ENCODE measurements at places on chromosomes 1 and 21.

DNA sequence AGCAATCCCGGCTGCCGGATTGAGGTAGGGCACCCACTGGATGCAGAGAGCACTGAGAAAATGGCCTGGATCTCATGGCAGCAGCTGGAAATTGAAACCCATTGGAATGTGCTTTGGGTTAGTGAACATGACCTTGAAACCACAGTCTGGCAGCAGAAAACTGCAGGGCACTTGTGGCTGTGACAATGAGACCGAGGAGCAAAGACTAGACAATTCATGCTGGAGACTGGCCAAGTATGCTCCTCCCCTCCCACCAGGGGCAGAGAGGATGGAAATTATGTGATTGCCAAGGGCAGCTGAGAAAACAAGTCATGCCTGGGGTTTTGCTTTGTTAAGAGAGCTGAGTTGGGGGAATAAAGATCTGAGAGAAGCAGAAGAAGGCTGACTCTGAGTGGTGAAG lies 60.7 kb downstream of the ZNF697 start:
- DNase-seq = no peak

- no peak for DNase-seq
These were observed 75.0 kb downstream of the PTPN14 start for GRCh38 chr1:214476229-214476985.

- no peak for DNase-seq
These were observed 320.1 kb downstream of the LMX1A start for GRCh38 chr1:165036403-165036802.

DNA sequence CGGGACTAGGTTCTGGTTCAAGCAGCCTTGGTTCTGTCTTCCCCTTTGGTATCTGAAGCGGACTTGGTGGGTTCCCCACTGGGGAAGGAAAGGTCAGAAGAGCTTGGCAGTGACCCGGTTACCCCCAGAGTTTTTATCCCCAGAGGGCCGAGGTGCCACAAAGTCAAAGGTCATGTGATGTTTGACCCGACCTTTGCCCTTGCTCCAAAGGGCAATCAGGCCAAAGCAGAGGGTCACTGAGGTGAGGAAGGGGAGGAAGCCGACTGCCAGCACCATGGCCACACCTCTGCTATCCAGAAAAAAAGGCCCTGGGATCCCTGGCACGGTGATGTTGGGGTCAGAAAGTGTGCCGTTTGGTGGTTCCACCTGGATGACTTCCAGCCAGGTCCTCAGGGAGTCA lies 4.4 kb downstream of the LINGO4 start:
- no peak for DNase-seq

DNA sequence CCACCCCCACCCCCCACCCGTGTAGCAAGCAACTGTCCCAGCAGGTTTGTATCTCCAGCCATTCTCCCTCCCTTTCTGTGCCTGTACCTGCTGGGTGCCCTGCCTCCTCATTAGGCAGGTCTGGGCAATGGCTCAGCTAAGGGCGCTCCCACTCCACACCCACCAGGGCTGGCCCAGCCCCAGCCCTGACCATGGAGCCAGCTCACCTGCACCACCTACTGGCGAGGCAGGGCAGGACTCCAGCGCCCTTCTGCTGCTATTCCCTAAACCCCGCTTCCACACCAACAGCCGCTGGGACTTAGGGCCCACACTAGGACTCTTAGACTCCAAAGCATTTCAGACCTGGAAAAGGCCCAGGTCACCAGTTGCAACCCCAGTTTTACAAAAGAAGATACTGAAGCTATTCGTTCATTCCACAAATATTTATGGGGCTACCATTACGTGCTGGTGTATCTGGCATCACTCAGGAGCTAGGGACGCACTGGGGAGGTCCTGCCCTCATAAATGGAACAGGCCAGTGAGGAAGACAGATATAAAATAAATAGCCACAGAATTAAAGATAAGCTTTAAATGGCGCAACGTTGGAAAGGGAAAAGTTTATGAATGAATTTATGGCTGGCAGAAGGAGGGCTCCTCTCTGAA lies 24.0 kb downstream of the PGLYRP3 start:
- peak; percentile 2 for DNase-seq

- DNase-seq = no peak
These were observed 11.3 kb upstream of the LRRC8D start for GRCh38 chr1:89809556-89809955.

- peak; percentile 36 for DNase-seq
These were observed at the start of gene SHISAL2A for GRCh38 chr1:52632732-52633290. Gene SHISAL2A (plus strand): TSS chr1:52633168. CDS start chr1:52633494, 326 bp downstream.

GRCh38 chr1:56024155-56024554 lies 555.2 kb downstream of the PLPP3 start:
- no peak for DNase-seq

DNA sequence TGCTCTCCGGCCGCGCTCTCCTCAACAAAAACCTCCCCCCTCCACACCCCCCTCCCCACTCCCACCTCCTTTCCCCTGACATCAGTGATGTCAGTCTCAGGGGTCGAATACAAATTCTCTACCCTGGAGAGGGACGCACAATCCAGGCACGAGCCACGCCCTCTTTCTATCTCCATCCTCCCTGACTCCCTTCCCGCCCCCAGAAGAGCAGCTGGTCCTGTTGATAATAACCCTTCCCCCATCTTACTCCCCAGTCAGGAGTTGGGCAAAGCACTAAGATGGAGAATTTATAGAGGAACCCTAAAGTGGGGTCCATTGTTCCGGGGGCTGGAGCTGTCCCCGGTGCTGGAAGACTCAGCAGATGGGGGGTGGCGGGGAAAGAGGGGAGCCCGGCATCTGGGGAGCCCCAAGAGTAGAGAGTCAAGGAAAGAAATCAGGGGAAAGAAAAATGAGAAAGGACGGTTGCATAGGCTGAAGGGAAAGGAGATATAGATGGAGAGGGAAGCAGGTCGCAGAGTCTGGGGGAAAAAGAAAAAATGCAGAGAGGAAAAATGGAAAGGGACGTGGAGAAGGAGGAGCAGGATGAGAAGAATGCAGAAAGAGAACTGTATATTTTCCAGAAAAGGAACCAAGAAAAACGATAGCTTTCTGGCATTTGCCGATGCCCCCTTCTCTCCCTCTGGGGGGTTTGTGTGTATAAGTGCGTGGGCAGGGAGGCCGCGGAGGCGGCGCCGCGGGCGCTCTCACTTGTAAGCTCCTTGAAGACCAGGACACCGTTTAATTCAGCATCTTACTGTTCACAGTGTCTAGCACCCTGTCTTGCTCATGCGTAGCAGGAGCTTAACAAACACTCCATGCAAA lies at the start of gene CELF3:
TSS of gene CELF3 (minus strand) at position 33 of the 861 bp plus-strand sequence. CDS start 783 bp downstream, outside the sequence.
- no peak for DNase-seq

DNA sequence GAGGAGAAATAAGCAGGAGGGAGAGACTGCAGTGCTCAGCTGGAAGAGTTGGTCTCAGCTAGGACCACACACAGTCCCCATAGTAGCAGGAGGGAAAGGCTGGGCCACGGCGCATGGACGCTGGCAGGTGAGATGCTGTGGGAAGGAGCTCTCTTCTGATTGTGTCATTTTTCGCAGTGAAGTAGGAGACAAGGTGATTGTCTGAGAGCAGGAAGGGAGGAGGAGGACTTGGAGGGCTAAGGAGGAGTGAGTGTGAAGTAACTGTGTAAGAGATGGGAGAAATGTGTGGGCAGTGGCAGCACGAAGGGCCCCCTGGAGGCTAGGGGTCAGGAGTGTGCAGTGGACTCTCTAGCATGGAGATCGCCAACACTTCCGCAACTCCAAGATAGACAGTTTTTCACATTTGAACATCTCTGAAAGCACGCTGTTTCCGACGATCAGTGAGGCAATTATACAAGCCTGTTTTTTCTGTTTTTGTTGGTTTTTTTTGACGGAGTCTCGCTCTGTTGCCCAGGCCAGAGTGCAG lies 26.4 kb upstream of the KCNC4 start:
- no peak for DNase-seq

DNA sequence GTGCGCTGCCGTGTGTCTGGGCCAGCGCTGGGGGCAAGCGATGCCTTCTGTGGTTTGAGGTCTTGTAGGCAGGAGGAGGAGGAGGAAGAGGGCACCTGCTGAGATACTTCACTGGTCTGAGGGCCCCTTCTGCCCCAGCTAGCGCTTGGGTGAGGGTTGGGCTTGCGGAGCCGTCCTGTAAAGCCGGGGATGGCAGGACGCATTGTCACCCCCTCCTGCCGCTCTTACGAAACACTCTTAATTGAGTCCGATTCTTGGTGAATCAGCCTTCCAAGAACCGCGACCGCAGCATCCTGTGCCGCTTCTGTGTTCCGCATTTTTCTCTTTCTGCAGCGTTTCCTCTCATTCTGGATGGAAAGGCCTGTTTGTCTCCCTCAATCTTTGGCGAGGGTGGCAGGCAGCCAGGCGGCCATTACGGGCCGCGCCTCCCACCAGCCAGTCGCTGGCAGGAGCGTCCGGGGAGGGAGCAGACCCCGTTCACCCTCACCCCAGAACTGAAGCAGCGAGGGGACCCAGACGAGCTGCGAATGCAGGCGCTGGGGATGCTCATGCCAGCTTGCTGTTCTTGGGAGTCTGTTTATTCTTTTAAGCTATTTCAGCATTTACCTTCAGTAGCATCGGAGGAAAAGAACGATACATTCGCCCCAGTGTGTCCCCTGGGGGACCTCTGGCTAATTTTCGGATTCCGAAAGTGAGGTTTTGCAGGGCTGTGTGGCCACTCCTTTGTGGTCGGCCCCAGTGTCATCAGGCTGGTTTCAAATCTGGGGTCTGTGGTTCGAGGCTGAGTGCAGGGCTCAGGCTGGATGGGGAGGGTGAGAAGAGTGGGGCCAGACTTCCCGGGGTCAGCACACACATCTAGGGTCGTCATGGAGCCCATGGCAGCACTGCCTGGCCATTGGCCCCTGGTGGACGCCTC lies 62.7 kb downstream of the SKI start:
- peak; percentile 45 for DNase-seq

DNA sequence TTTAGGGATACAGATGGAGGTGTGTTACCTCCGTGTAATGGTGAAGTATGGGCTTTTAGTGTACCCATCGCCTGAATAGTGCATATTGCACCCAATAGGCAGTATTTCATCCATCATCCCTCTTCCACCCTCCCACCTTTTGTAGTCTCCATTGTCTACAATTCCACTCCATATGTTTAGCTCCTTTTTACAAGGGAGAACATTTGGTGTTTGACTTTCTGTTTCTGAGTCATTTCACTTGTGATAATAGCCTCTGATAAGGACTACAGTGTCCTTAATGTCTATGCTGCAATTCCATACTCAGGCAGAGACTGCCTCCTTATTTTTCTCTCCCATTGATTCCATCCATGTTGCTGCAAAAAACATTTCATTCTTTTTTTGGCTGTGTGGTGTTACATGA lies 48.7 kb downstream of the OVGP1 start:
- DNase-seq = no peak

- DNase-seq = no peak
These were observed 10.7 kb downstream of the NEGR1 start for GRCh38 chr1:72271555-72272085.

DNA sequence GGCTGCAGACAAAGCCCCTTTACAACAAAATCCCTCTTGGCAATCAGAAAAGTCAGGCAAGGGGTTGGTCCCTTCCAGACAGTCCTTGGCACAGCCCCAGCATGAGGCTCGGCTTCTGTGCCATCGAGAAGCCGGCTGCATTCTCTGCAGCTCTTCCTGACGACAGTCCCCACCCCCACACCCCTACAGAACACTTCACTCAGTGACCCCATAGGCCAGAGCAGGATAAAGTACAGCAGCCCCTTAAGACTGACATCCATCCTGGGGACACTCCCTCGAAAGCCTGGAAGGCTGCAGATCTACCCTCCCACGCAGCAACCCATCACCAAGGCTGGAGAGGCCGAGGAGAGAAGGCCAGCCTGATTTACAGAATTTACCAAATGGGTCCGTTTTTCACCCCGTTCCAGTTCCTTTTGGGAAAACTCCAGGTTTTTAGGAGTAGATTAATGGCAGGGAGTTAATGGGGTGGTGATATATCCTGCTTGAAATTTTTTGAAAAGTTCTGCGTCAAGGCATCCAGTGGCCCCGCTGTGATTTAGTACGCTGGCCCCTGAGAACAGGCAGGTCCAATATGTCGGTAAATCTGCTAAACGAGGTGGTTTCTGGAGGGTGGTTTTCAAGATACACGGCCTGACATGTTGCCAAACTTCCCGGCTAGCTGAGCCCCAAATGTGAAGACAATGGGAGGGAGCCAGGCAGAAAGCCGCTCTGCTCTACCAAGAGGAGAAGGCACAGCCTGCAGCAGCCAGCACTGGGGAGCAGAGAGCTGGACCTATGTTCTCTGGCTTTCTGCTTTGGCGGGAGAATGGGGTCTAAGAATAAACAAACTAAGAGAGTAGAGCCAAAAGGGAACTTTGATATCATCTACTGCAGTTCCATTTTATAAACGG lies 81.7 kb downstream of the SSBP3 start:
- DNase-seq = no peak

Measured in stimulated activated CD4-positive, alpha-beta T cell treated with anti-CD3 and anti-CD28 coated beads, Interleukin-1b, Interleukin-23, amount 100 ng/mL, for 1 hour (primary cell).